ENCODE measurements at places on chromosomes 7 and 10.

DNA sequence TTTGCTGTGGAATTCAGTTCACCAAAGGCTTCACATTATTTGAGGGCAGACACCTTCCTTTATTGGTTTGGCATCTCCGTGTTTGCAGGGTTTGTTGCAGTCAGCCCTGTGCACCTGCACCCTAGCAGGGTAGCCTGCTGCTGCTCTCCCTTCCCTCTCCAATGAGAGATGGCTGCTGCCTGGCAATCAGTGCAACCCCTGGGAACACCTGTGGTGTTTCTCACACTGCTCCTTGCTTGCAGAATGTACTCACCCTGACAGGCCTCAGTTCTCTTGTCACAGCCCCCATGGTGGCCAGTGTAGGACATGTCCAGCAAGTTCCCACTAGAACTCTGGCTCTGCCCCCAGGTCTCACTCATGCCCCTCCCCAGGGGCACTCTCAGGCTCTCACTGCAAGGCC, 12.1 kb upstream of the PPIA start:
- DNase-seq, result no peak

DNA sequence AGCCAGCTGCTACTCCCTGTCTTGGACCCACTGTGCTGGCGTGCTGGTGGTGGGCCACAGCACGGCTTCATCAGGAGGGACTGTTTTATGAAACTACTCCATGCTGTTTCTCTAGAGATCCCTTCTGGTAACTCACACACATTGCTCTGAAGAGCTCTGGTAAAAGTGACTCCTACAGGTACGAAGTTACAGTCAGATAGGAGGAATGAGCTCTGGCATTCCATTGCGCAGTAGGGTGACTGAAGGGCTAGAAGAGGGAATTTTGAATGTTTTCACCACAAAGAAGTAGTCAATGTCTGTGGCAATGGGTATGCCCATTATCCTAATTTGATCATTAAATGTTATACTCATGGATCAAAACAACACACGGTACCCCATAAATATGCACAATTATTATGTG, 609 bp downstream of the MAT1A start:
- no peak for DNase-seq

GRCh38 chr7:101206665-101207042, 5.8 kb upstream of the MOGAT3 start:
- no peak for DNase-seq

- no peak for DNase-seq
These were observed 36.9 kb downstream of the CYP26A1 start for GRCh38 chr10:93110472-93111146.

GRCh38 chr7:125567686-125568085, 638.1 kb upstream of the POT1 start:
- DNase-seq, result no peak

GRCh38 chr7:74051193-74051592, 23.2 kb downstream of the ELN start:
- no peak for DNase-seq

- DNase-seq, result no peak
These were observed 22.6 kb downstream of the SLIT1 start for GRCh38 chr10:97163181-97163580.

GRCh38 chr7:130486114-130486953, 5.6 kb upstream of the MEST start:
- peak; percentile 65 for DNase-seq

DNA sequence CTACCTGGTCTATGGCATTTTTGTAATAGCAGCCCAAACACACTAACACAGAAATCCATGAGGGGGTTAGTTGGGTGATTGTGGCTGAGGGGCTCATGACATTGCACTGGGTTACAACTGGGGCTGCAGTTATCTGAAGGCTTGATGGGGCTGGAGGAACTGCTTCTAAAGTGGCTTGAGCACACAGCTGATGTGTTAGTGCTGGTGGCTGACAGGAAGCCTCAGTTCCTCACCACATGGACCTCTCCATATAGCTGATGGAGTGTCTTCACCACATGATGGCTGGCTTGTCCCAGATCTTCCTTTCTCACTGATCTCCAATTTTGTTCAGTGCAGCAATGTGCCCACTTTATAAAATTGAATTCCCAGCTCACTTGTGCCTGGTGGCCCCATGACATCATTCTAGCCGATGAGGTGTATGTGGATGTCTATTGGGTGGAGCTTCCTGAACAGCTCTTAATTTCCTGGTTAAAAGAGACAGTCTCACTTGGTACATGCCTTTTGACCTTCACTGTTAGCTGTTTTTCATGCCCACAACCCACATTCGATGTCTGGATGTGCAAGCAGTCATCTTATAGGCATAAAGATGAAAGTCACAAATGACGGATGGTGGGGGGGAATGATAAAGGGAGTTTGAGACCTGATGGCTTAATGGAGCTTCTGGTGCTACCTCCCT, 166.9 kb upstream of the BMPER start:
- DNase-seq, result no peak

DNA sequence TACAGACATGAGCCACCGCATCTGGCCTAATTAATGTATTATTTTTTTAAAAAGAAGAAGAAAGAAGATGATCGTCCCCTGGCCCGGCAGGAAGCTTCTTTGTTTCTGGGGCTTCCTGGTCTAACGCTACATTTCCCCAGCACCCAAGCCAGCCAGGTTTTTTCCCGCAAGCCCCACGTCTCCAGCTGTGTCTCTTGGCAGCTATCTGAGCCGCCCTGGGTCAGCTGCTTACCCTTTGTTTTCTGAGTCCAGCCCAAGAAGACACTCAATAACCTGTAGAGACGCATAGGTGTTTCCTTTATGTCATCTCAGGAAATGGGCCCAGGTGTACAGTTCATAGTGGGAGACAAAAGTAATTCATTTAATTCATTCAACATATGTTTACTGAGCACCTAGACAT, 110.2 kb downstream of the MTPAP start:
- no peak for DNase-seq

- no peak for DNase-seq
These were observed 532.2 kb upstream of the STEAP1 start for GRCh38 chr7:89621925-89622641.

DNA sequence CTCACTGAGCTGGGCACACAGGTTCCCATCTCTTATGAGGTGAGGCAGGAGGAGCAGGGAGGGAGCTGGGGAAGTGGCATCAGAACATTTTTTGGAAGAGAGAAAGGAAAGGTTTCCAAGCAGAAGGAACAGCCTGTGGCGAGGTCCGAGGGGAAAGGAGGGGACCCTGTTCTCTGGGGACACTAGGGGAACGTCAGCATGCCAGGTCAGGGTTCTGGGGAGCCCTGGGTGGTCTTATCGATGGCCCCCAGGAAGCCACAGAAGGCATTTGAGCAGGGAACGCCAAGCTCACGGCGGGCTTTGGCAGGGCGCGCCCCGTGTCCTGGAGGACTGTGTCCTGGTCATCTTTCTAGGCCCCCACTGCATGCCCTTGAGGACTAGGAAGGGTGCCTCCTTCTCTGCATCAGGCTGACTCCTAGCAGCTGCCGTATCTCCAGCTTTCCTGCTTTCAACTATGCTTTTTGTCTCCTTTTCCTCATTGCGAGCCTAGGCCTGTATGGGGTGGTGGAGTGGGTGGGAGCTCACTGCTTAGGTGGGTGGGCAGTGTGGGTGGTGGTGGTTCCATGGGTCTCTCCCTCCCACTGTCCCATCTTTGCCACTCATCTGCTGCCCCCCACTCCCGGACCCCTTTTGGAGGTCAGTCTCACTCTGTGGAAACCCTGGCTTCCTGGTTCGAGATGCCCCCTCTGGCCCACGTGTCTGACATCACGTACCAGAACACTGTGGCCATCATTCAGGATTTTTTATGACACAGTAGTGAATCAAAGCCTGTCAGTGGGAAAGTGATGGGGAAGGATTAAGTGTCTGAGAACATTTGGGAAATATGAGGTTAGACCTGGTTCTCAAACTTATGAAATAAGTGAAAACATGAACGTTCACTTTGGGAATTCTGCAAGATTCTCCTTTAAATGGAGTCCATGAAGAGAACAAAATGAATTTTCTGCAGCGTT, 89.1 kb downstream of the CUX1 start:
- no peak for DNase-seq

DNA sequence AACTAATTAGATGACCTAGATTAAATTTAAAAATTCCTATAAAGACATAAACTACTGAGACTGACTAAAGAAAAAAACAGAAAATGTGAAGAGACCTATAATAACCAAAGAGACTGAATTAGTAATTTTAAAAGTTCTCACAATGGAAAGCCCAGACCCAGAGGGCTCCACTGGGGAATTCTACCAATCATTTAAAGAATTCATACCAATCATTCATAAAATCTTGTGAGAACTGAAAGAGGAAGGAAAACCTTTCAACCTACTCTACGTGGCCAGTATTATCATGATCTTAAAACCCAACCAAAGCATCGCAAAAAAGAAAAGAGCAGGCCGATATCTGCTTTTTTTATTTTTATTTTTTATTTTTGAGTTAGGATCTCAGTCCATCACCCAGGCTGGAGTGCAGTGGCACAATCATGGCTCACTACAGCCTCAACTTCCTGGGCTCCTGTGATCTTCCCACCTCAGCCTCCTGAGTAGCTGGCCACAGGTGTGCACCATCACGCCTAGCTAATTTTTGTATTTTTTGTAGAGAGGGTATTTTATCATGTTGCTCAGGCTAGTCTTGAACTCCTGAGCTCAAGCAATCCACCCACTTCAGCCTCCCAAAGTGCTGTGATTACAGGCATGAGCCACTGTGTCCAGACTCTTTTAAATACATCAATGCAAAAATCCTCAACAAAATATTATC, 48.6 kb downstream of the DGKI start:
- DNase-seq, result no peak

GRCh38 chr10:91705948-91706670, 73.2 kb upstream of the PPP1R3C start:
- no peak for DNase-seq

- DNase-seq, result no peak
These were observed 87.5 kb downstream of the ANKRD7 start for GRCh38 chr7:118312051-118312450.

- DNase-seq, result no peak
These were observed 66.1 kb upstream of the PDZD8 start for GRCh38 chr10:117441361-117441760.

GRCh38 chr10:61750943-61751471, 88.3 kb downstream of the CABCOCO1 start:
- DNase-seq, result peak; percentile 66

GRCh38 chr10:86364491-86365345, 1.9 kb downstream of the GRID1 start:
- DNase-seq, result no peak

GRCh38 chr7:102829075-102829474, 80.3 kb downstream of the FAM185A start:
- DNase-seq, result no peak

DNA sequence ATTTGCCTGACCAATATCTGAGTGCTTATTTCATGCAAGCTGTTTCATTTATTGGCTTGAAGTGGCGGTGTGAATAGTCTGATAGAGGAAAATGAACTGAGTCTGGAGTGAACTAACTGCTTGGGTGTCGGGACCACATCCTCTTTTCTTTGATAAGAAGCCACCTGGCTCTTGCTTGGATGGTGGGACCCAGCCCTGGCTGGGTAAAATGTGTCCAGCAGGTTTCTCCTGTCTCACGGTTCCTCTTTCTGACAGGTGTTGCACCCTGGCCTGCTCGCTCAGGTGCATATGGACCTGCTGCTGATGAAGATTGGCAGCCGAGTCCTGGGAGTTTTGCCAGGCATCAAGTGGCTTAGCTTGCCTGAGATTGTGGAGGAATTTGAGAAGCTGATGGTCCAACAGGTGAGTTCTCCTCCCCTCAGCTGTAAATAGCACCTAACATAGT, 1.6 kb downstream of the ADCK2 start:
- DNase-seq, result no peak

- DNase-seq, result peak; percentile 90
These were observed 2.1 kb downstream of the VIM start for GRCh38 chr10:17229967-17230682.

GRCh38 chr10:22821501-22821900, 106.4 kb upstream of the ARMC3 start:
- DNase-seq, result no peak

- DNase-seq, result no peak
These were observed 85.6 kb downstream of the HECW1 start for GRCh38 chr7:43198016-43198415.

DNA sequence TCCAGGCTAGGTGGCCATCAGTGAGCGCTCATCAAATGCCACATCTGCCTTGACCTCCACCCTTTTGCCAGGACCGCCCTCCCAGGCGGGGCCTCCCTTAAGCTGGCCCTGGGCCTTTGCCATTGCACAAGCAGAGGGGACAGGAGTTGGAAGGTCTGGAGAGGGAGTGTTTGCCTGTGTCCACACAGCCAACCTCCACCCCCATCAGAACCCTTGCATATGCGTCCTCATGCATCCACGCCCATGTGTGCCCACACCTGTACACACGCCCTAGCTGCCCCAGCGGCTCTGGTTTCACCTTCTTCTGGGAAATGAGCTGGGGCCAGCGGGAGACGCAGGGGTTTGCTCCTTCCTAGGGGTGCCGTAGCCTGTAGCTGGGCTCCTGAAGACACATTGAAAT, 64.0 kb downstream of the NEURL1 start:
- no peak for DNase-seq

GRCh38 chr7:19705663-19706062, 3.2 kb downstream of the POLR1F start:
- no peak for DNase-seq

DNA sequence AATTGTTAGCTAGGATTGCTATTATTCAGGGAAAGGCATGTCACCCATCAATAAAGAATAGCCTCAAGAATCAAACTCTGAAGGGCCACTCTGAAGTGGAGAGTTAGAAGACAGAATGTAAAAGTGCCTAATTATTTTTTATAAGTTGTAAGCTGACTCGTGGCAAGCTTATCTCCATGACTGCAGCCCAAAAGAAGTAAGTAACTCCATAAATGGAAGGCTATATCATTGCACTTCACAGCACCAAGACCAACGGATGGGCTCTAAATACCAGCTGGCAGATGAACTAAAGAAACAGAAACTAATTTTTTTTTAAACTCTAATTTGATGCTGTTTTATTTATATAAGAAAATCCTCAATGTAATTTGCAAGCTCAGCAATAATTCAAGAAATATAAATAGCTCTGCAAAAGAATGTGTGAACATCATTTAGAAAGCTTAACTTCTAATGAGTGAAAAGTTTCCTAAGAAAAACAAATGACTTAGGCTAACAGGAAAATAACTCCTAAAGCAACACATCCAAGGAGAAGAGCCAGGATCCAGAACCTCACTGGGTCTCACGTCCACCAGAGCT, 165.5 kb downstream of the SNX13 start:
- DNase-seq, result no peak
